ENCODE measurements at places on chromosomes 1 and 21. TPM values are rescaled to one million over a fixed set of nuclear protein-coding genes. Genes with fewer than 3 reads are reported as not detected.
A peak's percentile ranks its signal among the peaks of the same experiment; 100 is the strongest.

GRCh38 chr1:228544921-228545591, 57.9 kb downstream of the RNF187 start:
- H3K4me3 ChIP-seq = no peak overlapping the region
- no peaks in the 10 kb centered on the region for H3K36me3 ChIP-seq
- H3K27me3 ChIP-seq = peaks cover 3% of the 10 kb centered on the region
- H3K27ac ChIP-seq = no peak overlapping the region
- H3K4me1 ChIP-seq = peaks cover 7% of the 10 kb centered on the region

DNA sequence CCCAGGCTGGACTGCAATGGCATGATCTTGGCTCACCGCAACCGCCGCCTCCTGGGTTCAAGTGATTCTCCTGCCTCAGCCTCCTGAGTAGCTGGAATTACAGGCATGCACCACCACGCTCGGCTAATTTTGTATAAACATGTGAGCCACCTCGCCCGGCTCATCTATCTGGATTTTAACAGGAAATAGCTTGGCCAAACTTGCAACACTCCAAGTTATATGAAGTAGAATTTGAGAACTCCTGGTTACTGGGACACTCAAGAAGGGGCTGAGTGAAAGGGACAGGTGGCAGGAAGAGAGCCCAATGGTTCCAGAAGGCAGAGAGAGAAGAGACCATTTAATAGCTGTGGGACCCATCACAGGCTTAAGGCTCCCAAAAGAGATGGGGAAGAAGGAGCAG, 2.9 kb upstream of the GPX7 start:
- DNase-seq = no peak
- H3K4me3 ChIP-seq = no peak overlapping the region
- no peak overlapping the region for H3K27ac ChIP-seq
- no peaks in the 10 kb centered on the region for H3K27me3 ChIP-seq
- H3K36me3 ChIP-seq = no peaks in the 10 kb centered on the region

- peak; percentile 48 for DNase-seq
- no peak overlapping the region for H3K4me3 ChIP-seq
These were observed 2.5 kb downstream of the RGS4 start for GRCh38 chr1:163071405-163072255.

GRCh38 chr1:62370594-62370993, 51.4 kb upstream of the KANK4 start:
- no peak overlapping the region for H3K27ac ChIP-seq
- H3K27me3 ChIP-seq = peaks cover 6% of the 10 kb centered on the region
- no peaks in the 10 kb centered on the region for H3K36me3 ChIP-seq
- H3K4me3 ChIP-seq = no peak overlapping the region

GRCh38 chr21:46097336-46098293, at the start of gene COL6A2:
COL6A2 (plus strand) TSS chr21:46098112.
- peaks cover 43% of the 10 kb centered on the region for H3K27me3 ChIP-seq
- no peaks in the 10 kb centered on the region for H3K36me3 ChIP-seq
- no peaks in the 10 kb centered on the region for H3K4me1 ChIP-seq
- DNase-seq = no peak
- H3K4me3 ChIP-seq = no peak within 1 kb of the TSS

The GSTM1 gene
- polyA plus RNA-seq = 13.5 TPM

GRCh38 chr1:110982320-110982719, 18.6 kb upstream of the LRIF1 start:
- no peaks in the 10 kb centered on the region for H3K4me1 ChIP-seq
- no peak for DNase-seq
- H3K36me3 ChIP-seq = no peaks in the 10 kb centered on the region
- H3K27ac ChIP-seq = no peak overlapping the region
- H3K27me3 ChIP-seq = no peaks in the 10 kb centered on the region
